Hindlimb muscle (tissue), 1 donor: ENCODE measurements at places on chromosomes 1 and 21.

- DNase-seq, result peak; percentile 26
Measured at GRCh38 chr1:177340601-177341067, 169.9 kb downstream of the BRINP2 start.

- no peak for DNase-seq
Measured at GRCh38 chr1:198678901-198679329, 40.1 kb downstream of the PTPRC start.

- no peak for DNase-seq
Measured at GRCh38 chr1:93559045-93559444, 111.1 kb downstream of the FNBP1L start.

GRCh38 chr1:230186874-230187273, 119.8 kb downstream of the GALNT2 start:
- no peak for DNase-seq

- DNase-seq, result no peak
Measured at GRCh38 chr1:18643154-18644012, 12.7 kb downstream of the PAX7 start.

DNA sequence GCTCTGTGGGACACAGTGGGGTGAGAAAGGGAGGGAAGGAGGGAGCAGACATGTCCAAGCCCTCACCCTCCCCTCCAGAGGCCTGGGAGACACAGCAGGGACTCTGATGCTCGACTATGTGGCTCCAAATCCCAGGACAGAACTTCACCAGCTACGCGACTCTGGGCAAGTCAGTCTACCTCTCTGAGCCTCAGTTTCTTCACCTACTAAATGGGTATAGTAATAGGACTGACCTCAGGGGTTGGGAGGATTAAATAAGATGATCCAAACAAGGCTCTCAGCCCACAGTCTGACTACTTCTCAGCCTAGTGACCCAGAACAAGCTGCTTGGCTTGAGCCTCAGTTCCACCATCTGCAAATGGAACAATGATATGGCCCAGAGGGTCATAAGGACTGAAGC, 19.6 kb downstream of the SDC3 start:
- DNase-seq, result no peak
